ENCODE measurements at places on chromosomes 1 and 21. TPM values are rescaled to one million over a fixed set of nuclear protein-coding genes. Genes with fewer than 3 reads are reported as not detected.

The SH2D5 gene
- polyA plus RNA-seq = not detected

The ABCG1 gene
- 25.3 TPM for polyA plus RNA-seq

The TCHH gene
- not detected for polyA plus RNA-seq

The OR2L13 gene
- not detected for polyA plus RNA-seq

The KLHL21 gene
- polyA plus RNA-seq = 17.2 TPM

The HORMAD1 gene
- polyA plus RNA-seq = not detected

The DNAJC16 gene
- 9.6 TPM for polyA plus RNA-seq

The LYST gene
- 5.7 TPM for polyA plus RNA-seq

The PLA2G4A gene
- polyA plus RNA-seq = not detected
